ENCODE measurements at places on chromosomes 5 and 9.

DNA sequence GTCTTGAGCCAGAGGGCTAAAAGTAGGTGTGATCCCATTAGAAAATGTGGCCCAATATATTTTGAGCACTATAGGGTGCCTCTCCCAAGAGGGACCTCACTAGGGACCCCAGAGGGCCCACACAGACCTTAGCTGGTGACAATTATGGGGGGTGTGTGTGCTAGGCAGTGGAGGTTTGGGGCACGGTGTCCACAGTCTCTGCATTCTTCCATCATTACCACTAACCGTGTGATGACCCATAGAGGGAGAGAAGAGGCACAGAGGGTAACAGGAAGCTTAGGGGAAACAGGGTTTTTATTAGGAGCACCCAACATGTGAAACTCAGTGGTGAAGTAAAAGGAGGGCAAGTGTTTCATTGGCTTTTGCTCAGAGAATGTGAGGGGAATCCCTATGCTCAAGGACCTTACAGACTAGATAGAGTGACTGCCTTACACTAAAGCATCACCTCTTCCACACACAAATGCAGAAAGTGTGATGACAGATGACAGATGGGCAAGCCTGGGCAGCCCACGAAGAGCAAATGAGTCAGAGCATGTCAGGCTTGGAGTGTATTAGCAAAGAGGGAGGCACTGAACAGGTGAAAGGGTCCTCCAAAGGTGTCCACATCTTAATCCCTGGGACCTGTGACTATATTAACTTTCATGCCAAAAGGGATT, 2.5 kb upstream of the ACTL7A start:
- DNase-seq = no peak

GRCh38 chr5:139763930-139764791, 31.4 kb upstream of the PSD2 start:
- DNase-seq = no peak

DNA sequence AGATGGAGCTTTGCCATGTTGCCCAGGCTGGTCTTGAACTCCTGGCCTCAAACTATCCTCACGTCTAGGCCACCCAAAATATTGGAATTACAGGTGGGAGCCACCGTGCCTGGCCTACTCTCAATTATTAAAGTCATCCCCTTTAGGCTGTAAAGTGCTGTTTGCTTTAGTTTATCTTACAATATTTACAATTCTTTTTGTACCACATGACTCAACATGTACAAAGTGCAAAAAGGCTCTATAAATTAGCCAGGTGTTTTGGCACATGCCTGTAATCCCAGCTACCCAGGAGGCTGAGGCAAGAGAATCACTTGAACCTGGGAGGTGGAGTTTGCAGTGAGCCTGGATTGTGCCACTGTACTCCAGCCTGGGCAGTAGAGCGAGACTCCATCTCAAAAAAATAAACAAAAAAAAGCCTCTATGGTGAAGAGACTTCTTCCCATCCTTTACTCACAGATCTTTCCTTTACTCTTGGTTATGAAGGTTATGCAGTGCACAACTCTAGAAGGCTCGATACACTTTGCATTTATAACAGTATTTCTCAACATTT, 28.5 kb upstream of the MLLT3 start:
- no peak for DNase-seq

GRCh38 chr5:115496936-115497576, 47.5 kb downstream of the FEM1C start:
- no peak for DNase-seq

- DNase-seq = peak; percentile 69
These were observed 21.0 kb upstream of the CDK7 start for GRCh38 chr5:69213513-69214215.

GRCh38 chr9:109064963-109065702, 51.8 kb upstream of the CTNNAL1 start:
- DNase-seq = peak; percentile 67

GRCh38 chr5:172570594-172571334, 70.3 kb upstream of the NEURL1B start:
- DNase-seq = no peak

- no peak for DNase-seq
These were observed 45.7 kb upstream of the KCNN2 start for GRCh38 chr5:114316167-114316566.

- no peak for DNase-seq
These were observed 86.1 kb downstream of the ZNF354C start for GRCh38 chr5:179146277-179146676.

- no peak for DNase-seq
These were observed 159.2 kb downstream of the SMARCA2 start for GRCh38 chr9:2174306-2174705.

- no peak for DNase-seq
These were observed 4.7 kb upstream of the CNTFR start for GRCh38 chr9:34594177-34594576.

- peak; percentile 51 for DNase-seq
These were observed 111.7 kb downstream of the ESM1 start for GRCh38 chr5:54873691-54874090.
